ENCODE measurements at places on chromosomes 7 and 10. TPM values are rescaled to one million over a fixed set of nuclear protein-coding genes. Genes with fewer than 3 reads are reported as not detected.

The TMEM106B gene
- 64.0 TPM for total RNA-seq

The OPALIN gene
- not detected for total RNA-seq

The TRPV5 gene
- not detected for total RNA-seq

The ACTR3C gene
- not detected for total RNA-seq
